Stimulated activated CD8-positive, alpha-beta memory T cell treated with anti-CD3 and anti-CD28 coated beads, Interleukin-4, amount 100 ng/mL, for 1 hour (primary cell): ENCODE measurements at places on chromosomes 5 and 9.

- DNase-seq = no peak
Observed at GRCh38 chr5:2883771-2884170, 132.3 kb upstream of the IRX2 start.

- DNase-seq = no peak
Observed at GRCh38 chr9:105978826-105979225, 284.5 kb downstream of the TMEM38B start.

DNA sequence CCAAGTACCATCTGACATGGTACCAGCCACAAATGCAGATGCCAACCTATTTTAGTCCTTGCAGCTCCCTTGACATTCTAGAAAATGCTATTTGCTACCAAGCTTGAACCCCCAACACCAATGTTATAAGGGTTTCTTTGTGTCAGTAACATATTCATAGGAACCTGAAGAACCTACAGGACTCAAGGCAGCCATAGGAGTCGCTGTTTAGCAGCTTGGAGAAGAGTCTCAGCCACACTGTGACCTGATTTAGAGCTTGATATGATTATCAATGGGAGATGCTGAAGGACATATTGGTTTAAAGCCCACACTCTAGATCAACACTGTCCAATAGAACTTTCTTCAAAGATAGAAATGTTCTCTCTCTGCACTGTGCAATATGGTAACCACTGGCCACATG is 6.4 kb upstream of the ZFR start:
- no peak for DNase-seq

DNA sequence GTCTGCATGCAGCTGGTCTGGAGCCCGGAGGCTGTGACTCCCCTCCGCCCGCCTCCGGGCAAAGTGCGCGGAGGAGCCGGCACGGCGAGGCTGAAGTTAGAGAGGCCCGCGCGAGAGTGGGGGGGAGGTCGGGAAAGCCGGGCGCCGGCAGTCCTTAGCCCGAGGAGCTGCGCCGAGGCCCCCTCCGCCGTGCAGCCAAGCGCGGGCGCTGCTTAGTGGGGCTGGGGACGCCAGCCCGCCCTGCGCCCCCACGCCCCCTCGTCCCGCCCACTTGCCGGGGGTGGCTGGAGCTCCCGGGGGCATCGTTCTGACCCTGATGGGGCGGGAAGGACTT is 403 bp downstream of the NINJ1 start:
- DNase-seq = no peak

DNA sequence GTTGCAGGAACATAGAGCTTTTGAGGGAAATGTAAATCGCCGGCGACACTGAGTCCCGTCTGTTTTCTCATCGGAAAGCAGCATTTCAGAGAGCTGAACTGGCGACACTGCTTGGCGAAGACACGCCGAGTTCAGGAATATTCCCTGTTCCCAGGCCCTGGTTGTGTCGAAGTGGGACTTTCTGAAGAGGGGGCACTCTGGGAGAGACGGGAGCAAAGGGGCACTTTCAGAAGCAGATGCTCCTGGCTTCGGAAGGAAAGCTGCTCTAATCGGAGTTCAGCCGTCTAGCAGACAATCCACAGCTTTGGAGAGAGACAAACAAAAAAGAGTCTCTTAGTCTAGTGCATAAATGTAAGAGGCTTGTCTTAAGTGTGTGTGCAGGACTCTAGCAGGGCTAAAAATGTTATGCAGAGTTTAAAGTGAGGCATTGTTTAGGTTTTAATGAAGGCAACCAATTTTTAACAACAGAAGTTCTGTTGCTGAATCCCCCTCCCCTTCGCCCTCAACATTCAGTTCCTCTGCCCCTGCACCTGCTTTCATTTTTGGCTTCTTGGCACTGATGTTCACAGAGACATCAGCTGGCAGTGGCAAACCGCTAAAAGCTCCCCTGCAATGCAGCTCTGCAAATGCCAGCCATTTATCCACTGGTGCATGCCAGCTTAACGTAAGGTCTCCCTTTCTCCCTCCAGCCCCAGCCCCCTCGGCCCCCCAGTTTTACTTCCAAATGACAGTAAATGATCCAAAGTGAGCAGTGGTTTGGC is 289.5 kb upstream of the MPDZ start:
- DNase-seq = no peak

DNA sequence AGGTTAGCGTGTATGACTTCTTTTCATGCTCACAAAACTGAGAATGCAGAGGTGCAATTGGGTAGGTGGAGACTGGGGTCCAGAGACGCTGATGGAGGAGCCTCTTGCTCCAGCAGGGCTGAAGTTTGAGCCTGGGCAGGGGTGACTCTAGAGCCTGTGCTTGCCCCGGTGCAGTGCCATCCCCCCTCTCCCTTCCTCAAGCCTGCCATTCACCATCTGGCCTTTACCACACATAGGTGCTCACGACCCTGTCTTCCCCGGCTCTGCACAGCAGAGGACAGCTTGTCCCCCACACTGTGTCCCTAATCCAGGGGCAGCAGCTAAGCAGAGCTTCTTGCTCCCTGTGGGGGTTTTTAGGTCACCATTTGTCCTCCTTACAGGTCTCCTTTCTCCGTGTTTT is 86.5 kb downstream of the DAP start:
- DNase-seq = no peak

DNA sequence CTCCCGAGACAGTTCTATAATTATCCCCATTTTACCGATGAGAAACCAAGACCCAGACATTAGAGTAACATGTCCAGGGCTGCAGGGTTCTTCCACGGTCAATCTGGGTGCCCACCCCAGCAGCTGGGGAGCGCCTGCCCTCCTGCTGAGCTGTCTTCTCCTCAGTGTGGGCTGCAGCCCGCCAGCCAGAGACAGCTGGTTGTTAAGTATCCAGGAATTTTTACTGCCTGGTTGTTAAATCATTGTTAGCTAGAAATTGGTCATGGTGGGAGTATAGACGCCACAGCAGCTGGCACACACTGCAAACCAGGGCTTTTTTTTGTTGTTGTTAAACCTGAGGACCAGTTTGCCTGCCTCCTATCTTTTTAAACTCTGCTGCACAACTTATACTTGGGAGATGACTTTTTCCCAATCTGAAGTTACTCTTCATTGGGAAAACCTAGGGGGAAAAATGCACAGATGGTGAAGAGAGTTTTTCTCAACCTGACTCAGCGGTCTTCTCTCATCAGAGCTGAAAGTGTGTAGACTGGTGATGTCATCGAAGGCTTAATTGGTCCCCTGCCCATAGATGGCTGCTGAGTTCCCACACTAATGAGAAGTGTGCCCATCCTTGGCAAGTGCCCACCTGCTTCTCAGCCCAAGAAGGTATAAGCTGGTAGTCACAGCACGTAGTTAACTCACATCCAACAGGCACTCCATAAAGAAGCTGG is 208.6 kb downstream of the DRD1 start:
- DNase-seq = no peak

GRCh38 chr9:114914139-114914538 is 16.3 kb downstream of the TNFSF8 start:
- DNase-seq = no peak

GRCh38 chr9:137788561-137789294 is 88.9 kb upstream of the CACNA1B start:
- DNase-seq = no peak

DNA sequence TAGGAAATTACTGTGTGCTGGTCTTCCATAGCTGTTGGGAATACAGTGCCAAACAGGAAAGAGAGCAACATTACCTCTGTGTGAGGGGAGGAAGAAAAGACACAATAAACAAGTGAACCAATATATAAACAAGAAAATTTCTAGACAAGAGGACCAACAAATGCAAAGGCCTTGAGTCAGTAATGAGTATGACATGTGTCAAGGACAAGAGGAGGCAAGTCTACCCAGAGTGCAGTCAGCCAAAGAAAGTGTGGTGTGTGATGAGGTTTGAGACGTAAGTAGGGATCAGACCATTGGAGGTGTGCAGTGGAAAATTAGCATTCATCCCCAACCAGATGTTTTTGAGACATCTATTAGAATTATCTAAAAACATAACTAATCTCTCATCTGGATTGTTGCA is 69.5 kb upstream of the CDH6 start:
- no peak for DNase-seq

DNA sequence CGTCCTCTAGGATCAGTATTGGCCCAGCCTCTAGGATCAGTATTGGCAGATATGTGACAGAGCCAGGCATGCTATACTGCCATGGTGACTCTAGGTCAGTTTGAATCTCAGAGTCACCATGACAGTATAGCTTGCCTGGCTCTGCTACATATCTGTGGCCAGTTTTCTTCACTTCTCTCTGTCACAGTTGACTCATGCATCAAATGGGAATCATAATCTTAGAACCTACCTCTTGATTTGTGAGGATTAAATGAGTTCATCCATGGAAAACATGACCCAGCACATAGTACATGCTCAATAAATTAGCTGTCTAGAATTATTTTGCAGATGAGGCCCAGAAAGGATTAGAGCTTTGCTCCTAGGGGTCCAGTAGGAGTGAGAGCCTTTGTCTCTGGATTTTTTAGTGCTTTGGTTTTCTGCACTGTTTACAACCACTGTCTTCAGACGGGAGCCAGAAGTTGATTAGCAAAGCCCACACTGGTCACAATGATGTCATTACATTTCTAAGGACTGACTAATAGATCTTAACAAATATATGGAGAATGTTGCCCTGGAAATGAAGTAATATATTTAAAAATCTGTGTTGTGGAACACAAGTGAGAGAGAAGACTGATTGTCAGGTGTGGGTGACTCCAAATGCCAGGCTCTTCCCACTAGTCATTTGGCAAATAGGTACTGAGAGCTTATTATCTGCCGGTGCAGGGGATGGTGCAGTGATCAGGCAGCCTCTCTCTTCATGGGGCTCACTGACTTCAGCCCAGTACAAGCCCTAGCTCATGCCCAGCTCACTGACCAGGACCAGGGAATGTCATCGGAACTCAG is 76.0 kb downstream of the COL15A1 start:
- no peak for DNase-seq

GRCh38 chr5:163661360-163661759 is 155.9 kb downstream of the MAT2B start:
- DNase-seq = no peak

GRCh38 chr5:151110122-151110681 is 29.4 kb upstream of the TNIP1 start:
- DNase-seq = no peak

GRCh38 chr5:150105928-150106615 is 19.7 kb upstream of the CSF1R start:
- no peak for DNase-seq

- no peak for DNase-seq
Observed at GRCh38 chr5:108339220-108339619, 42.7 kb downstream of the FBXL17 start.

DNA sequence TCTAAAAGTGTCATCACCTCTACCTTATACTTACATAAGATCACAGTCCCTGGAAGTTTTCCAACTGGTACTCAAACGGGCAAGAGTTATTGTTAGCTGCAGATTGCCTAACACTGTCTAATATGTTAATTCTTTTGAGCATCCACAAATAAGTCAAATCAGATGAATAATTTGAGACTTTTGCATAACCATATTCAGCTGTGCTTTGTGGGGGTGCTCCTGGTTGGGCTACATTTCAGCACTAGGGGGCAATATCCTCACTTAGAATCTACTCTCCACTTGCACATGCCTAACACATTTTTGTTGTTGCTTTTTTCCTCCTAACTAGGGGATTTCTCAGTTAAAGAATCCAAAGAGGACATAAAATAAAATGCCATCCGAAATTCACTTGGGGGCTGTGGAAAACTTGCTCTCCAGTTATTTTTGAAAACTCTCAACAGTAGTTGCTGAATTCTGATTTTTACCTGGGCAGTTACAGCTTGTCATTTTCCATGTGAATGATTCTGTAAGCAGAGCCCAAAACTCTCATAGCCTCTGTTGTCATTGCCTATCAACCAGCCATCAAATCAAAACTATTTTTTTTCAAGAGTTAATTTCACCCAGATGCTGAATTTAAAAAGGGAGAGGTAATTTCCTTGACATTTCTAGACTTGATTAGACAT is 71.5 kb downstream of the TRIM36 start:
- DNase-seq = no peak

DNA sequence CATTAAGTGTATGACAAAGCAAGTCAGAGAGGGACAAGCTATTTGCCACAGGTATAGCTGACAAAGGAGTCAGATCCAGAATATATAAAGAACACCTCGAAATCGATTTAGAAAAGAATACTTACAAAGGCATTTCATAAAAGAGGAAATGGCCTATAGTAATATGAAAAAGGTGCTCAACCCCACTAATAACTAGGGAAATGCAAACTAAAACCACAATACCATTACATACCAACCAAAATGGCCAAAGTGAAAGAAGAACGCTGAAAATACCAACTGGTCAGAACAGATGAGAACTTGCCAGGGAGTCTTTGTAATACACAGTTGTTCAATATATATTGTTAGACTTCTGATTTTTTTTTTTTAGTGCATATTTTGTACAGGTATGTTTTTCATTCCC is 152.9 kb downstream of the CDC42SE2 start:
- no peak for DNase-seq

GRCh38 chr5:82396871-82397514 is 118.8 kb upstream of the RPS23 start:
- no peak for DNase-seq

DNA sequence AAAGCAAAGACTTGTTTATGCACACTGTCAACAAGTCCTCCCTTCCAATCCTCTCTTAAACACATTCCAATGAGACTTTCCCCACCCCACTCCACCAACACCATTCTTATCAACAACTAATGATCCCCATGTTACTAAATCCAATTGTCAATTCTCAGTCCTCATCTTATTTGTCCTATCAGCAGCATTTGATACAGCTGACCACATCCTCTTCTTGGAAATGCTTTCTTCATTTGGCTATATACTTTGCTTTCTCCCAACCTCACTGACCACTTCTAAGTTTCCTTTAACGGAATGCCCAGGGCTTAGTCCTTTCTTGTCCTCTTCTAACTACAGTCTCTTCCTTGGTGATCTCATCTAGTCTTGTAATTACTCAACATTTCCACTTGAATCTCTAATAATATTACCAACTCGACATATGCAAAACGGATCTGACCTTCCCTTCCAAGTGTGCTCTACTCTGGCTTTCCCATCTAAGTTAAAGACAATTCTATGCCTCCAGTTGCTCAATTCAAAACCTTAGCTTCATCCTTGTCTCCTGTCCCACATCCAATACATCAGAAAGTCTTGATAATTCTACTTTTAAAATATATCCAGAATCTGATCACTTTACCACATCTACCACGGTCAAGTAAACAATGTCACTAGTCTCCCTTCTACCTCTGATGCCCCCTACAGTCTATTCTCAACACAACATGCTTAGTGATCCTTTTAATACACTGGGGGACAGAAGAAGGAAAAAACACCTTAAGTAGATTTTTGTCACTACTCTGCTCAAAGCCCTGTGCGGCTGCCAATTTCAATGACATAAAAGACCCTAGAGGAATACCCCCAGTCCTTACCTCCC is 25.5 kb downstream of the AGTPBP1 start:
- DNase-seq = no peak

DNA sequence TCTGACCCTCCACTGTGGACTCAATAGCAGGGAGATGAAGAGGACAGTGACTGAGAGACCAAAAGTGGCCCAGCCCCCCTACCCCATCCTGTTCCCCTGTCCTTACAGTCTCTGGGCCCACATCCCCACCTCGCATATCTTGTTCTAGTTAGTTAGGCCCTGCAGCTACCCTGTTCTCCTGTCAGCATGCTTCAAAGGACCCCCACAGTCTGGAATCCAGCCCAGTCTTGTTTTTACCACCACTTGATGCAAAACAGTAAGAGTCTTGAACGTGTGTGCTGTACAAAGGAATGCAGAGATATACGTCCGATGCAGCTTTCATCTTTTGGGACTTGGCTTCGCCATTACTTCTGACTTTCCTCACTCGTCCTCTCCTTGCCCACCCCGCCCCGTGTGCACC is 12.2 kb upstream of the POMT1 start:
- DNase-seq = no peak
